ENCODE measurements at places on chromosomes 4 and X.
A peak's percentile ranks its signal among the peaks of the same experiment; 100 is the strongest.

GRCh38 chrX:141314441-141314840, 72.1 kb upstream of the SPANXC start:
- no peak overlapping the region for H3K27ac ChIP-seq
- H3K4me1 ChIP-seq, result no peaks in the 10 kb centered on the region
- H3K36me3 ChIP-seq, result no peaks in the 10 kb centered on the region
- H3K27me3 ChIP-seq, result no peaks in the 10 kb centered on the region
- no peak for DNase-seq
- no peak overlapping the region for H3K4me3 ChIP-seq

GRCh38 chrX:46247456-46247855, 297.8 kb downstream of the ZNF674 start:
- no peak overlapping the region for H3K27ac ChIP-seq
- no peaks in the 10 kb centered on the region for H3K27me3 ChIP-seq
- no peak for DNase-seq

DNA sequence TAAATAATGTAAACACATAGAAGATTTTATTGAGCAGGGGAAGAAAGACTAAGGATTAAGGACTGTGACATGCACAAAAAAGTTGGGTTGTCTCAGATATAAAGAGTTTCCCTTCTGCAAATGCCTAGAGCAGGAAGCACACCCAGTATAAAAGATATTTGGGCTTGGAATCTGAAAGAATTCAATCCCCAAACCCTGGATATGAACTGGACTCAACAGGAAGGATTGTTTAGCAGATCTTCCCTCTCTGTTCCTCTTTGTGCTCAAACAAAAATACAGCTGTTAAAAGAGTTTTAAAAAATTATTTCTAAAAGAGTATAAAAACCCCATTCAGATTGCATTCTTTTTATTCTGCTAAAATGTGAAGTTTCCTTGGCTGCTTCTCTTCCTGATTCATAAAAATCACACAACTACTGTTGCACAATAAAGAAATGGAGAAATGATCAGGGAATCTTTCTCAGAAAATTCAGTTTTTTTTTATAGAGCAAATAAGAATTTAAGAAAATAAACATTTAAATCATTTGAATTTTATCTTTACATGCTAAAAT, 71.4 kb downstream of the PDLIM5 start:
- H3K27ac ChIP-seq, result no peak overlapping the region
- no peaks in the 10 kb centered on the region for H3K27me3 ChIP-seq
- no peak overlapping the region for H3K4me3 ChIP-seq
- no peaks in the 10 kb centered on the region for H3K36me3 ChIP-seq
- peaks cover 2% of the 10 kb centered on the region for H3K4me1 ChIP-seq

DNA sequence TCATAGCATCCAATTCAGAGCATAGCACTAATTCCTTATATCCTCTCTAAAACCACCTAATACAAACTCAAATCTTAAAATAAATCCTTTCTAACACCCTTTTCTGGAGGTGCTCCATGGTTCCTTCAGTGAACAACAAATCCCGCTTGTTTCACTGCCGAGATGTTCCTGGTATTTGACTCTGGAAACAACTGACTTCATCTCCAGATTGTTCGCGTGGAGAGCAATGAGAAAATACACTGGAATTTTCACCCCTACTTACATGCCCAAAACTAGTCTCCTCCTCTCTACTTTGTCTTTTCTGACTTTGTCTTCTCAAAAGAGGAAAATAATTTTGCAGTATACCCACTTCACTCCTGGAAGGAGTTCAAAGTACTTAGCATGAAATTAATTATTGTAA, 129.0 kb downstream of the PLS3 start:
- no peak for DNase-seq
- no peak overlapping the region for H3K4me3 ChIP-seq
- no peaks in the 10 kb centered on the region for H3K27me3 ChIP-seq
- H3K27ac ChIP-seq, result no peak overlapping the region
- no peaks in the 10 kb centered on the region for H3K4me1 ChIP-seq

DNA sequence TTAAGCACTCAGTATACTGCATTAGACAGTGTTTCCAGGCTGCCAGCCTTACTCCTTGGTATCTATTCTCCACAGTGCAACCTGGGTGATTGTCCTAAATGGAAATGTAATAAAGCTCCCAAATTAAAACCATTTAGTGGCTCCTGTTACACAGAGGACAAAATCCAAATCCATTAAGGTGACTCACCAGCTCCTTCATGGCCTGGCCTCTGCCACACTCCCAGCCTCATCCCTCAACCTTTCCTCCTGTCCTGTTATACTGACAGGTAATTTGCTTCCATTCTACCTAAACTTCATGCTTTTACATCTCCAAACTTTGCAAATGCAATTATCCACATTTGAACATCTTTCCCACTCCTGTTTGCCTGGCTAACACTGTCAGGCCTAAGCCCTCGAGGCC, 140.3 kb downstream of the INPP4B start:
- H3K4me3 ChIP-seq, result no peak overlapping the region
- DNase-seq, result no peak
- no peak overlapping the region for H3K27ac ChIP-seq
- peaks cover 23% of the 10 kb centered on the region for H3K4me1 ChIP-seq

DNA sequence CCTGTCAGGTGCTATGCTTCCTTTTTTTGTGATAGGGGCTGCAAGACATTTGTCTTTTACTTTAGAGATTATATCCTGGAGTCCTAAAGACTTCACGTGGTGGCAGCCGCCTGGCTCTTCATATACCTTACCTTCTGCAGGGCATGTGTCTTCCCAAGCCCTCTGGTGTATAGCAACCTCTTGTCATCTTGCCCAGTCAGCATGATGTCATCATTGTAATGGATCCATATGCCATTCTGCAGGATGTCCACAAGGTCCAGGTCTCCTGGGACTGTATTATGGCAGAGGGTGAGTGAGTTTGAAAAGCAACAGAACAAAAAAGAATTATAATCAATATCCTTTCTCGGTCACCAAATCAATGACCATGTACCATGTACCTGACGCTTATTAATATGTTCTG, 82.2 kb upstream of the SCOC start:
- H3K27ac ChIP-seq, result no peak overlapping the region
- H3K4me1 ChIP-seq, result no peaks in the 10 kb centered on the region
- DNase-seq, result no peak

GRCh38 chr4:91751961-91752360, 551.8 kb upstream of the GRID2 start:
- no peak for DNase-seq
- H3K4me1 ChIP-seq, result no peaks in the 10 kb centered on the region
- H3K27me3 ChIP-seq, result no peaks in the 10 kb centered on the region
- no peak overlapping the region for H3K4me3 ChIP-seq

DNA sequence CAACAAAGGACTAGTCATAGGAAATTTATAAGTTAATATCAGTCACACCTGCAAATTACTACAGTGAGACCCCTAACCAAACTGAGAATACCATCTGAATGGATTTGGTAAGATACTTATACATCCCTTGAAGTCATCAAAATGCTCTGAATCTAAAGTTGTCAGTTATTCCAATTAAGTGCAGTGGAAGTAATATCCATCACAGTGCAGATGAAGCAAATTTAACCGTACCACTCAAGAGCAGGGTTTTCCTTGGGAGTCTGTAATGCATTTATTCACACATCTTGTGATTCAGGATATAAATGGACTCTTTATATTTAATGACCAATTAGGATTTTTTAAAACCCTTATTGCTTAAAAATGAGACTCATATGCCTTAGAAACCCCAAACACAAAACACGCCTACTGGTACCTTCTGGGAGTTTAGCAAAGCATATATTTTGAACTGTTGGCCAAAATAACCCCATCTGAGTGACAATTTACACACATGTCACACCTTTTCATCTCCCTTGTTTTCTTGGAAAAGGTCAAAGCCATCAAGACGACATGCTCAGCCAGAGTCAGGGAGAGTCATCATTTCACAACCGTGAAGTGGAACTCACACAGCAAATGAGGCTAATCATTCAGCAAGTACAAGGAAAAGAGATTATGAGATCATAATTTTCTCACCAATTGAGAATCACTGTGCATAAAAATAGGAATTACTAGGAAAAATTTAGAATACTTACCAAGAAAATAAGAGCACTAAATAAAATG, 303.7 kb downstream of the HNRNPD start:
- no peak for DNase-seq
- no peaks in the 10 kb centered on the region for H3K4me1 ChIP-seq
- H3K27ac ChIP-seq, result no peak overlapping the region
- H3K4me3 ChIP-seq, result no peak overlapping the region

DNA sequence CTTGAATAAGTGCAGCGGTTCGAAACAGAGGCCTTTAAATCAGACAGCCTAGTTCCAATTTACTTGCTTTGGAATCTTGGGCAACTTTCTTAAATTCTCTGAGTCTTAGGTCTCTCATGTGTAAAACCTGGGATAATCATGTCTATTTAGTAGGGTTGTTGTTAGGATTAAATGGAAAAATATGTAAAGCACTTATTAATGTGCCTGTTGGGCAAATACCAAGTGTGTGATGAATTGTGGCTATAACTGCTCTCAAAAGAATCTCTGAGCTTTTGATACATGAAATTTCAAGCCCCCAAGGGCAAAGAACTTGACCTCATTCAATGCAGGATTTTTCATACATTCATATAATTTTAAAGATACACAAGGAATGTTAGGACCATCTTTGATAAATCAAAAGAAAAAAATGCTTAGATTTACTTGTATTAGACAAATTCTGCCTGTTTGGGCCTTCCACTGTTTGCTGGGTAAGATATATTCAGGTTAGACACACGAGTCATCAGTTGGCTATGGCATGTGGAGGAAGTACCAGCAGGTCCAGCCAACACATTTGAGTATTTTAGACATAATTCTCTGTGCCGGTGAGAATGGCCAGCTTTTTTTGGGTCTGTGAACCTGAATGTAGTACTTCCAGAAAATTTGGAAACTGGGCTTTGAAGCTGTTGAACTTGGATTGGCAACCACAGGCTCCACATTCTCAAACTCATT, 241.4 kb upstream of the CNKSR2 start:
- no peak for DNase-seq
- no peak overlapping the region for H3K4me3 ChIP-seq
- H3K4me1 ChIP-seq, result no peaks in the 10 kb centered on the region
- no peaks in the 10 kb centered on the region for H3K36me3 ChIP-seq

GRCh38 chr4:109648266-109648996, 54.8 kb downstream of the CASP6 start:
- H3K36me3 ChIP-seq, result peaks cover 25% of the 10 kb centered on the region
- no peaks in the 10 kb centered on the region for H3K27me3 ChIP-seq
- H3K27ac ChIP-seq, result peak overlapping the region; percentile 96
- H3K4me1 ChIP-seq, result peaks cover 38% of the 10 kb centered on the region
- DNase-seq, result no peak

DNA sequence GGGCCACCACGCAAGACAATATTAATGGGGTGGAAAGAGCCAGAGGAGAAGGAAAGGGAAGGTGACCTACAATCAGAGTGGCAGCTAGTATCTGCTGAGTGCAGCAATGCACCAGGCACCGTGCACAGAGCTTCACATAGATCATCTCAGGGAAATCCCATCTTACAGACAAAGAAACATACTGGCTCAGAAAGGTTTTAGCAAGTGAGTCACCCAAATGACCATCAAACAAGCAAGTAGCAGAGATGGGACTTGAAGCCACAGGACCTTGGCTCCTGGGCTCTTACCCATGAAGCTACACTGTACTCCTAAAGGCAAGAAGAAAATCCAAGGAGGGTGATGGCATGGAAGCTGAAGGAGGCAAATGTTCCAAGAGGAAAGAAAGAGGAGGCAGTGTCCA, 6.8 kb downstream of the ANXA5 start:
- H3K27me3 ChIP-seq, result no peaks in the 10 kb centered on the region
- peaks cover 41% of the 10 kb centered on the region for H3K36me3 ChIP-seq
- DNase-seq, result no peak
- H3K27ac ChIP-seq, result no peak overlapping the region
- H3K4me3 ChIP-seq, result no peak overlapping the region

DNA sequence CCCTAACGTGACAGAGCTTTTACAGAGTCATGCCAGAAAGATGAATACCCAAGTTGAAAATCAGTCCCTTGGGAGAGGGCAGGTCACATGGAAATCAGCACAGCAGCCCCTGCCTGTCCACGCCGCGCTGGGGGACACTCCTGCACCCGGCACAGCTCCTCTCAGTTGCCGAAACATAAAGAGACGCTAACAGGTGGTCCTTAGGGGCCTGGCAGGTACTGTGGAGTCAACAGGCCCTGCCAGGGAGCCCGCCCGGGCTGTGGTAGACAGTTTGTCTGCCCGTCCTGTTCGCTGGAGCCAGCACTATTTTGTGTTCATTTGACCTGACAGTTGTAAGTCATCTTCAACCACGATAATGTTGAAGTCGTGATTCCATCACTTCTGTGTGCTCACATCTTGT, 30.5 kb downstream of the NELFA start:
- no peak for DNase-seq
- peaks cover 4% of the 10 kb centered on the region for H3K4me1 ChIP-seq
- no peak overlapping the region for H3K4me3 ChIP-seq
- H3K27me3 ChIP-seq, result no peaks in the 10 kb centered on the region
- no peak overlapping the region for H3K27ac ChIP-seq

DNA sequence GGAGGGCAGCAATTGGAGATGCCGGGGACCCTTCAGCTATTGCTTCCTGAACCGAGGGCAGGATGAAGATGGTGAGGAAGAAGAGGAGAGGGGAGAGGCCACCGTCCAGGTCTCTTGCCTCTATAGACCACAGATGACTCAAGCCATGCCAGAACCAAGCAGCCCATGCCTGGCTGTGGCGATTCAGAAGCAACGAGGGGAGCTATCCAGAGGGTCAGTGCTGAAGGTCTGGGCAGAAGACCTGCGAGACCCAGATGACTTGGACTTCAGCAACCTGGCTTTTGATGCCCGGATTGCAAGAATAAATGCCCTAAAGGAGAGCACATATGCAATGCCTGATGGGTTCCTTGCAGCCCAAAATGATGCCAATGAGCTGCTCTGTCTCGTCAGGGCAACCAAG, 70.2 kb upstream of the PRPS2 start:
- H3K4me1 ChIP-seq, result no peaks in the 10 kb centered on the region
- no peaks in the 10 kb centered on the region for H3K36me3 ChIP-seq
- no peak overlapping the region for H3K4me3 ChIP-seq

- H3K36me3 ChIP-seq, result no peaks in the 10 kb centered on the region
- H3K27me3 ChIP-seq, result no peaks in the 10 kb centered on the region
- DNase-seq, result no peak
- no peak overlapping the region for H3K4me3 ChIP-seq
Measured at GRCh38 chr4:963276-964225, 9.8 kb downstream of the DGKQ start.

GRCh38 chr4:46804781-46805413, 104.1 kb downstream of the COX7B2 start:
- H3K27ac ChIP-seq, result no peak overlapping the region
- no peak overlapping the region for H3K4me3 ChIP-seq
- no peaks in the 10 kb centered on the region for H3K4me1 ChIP-seq
- H3K27me3 ChIP-seq, result no peaks in the 10 kb centered on the region

GRCh38 chr4:2006956-2007653, 1.7 kb downstream of the NELFA start:
- peaks cover 5% of the 10 kb centered on the region for H3K27me3 ChIP-seq
- no peak for DNase-seq
- H3K27ac ChIP-seq, result peak overlapping the region; percentile 40
- peaks cover 47% of the 10 kb centered on the region for H3K4me1 ChIP-seq
- H3K36me3 ChIP-seq, result peaks cover 36% of the 10 kb centered on the region
